ENCODE measurements at places on chromosomes 2 and 18. TPM values are rescaled to one million over a fixed set of nuclear protein-coding genes. Genes with fewer than 3 reads are reported as not detected.

The AP1S3 gene
- 13.3 TPM for total RNA-seq

The NFATC1 gene
- total RNA-seq: not detected

The C1QL2 gene
- 0.03 TPM for total RNA-seq

The SOX11 gene
- not detected for total RNA-seq

DNA sequence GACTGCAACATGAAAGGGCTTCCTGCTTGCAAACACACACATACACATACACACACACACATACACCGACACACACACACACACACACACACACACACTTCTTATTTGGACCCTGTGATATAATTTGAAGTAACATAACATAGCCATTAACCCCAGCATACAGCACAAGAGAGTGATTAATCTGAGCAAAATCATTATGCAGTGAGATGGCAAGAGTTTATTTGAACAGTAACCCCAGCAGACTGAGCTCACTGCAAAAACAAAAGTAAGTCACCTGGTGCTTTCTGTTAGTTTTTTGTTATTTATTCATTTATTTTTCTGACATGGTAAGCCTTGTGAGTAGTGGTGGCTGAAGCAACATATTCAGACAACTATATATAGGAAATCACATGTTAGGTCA is 93.7 kb downstream of the NOL4 start:
- no peak for DNase-seq

GRCh38 chr2:16908656-16909055 is 243.0 kb upstream of the CYRIA start:
- DNase-seq: peak; percentile 54

GRCh38 chr2:239726631-239727181 is 298.4 kb downstream of the NDUFA10 start:
- DNase-seq: no peak

DNA sequence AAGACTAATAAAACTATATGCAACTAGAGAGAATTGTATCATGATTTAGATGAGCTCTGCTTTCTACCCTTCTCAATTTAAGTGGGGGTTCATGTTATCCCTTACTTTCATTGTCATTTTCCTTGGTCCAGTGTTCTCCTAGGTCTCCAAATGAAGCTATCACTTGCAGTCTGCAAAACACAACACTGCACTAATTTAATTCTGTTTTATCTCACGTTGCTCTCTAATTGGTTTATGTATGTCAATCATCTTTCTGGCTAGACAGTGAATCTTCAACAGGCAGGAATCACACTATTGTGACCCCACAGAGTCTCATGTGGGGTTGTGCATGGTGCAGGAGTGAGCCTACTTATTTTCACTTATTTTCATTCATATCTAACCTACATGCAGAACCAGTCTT is 348.3 kb upstream of the SYT4 start:
- no peak for DNase-seq

- DNase-seq: no peak
These were observed 309.2 kb downstream of the AGAP1 start for GRCh38 chr2:235803028-235803427.

- DNase-seq: no peak
These were observed 503.9 kb downstream of the IRS1 start for GRCh38 chr2:226295681-226296080.

DNA sequence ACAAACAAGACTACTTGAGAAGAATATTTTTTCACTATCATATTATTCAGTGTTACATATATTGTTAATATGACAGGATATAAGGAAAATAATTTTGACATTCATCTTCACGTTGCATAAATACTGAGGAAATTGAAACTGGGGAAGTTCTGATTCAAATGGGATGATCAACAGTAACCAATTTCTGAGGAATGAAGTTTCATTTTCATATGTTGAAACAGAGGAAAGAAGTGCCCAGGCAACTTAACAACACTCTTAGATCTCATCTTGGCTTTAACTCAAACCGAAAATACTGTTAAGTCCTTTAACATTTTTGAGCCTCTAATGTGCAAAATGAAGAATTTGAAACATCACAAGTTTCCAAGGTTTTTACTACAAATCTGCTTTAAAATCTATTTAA is 612.2 kb upstream of the VRK2 start:
- DNase-seq: no peak

DNA sequence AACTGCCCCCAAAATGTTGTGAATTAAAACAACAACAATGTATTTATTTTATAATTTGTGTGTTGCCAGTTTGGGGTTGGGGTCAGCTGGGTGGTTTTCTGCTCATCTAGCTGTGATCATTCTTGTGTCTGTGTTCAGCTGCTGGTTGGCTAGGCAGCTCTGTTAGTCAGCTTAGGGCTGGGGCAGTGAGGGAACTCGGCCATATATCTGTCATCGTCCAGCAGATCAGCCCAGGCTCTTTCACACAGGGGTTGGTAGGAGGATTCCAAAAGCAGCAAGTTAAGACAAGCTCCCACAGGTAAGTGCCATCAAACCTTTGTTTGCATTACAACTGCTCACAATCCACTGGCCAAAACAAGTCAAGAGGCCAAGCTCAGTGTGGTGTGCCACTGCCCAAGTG is 121.5 kb downstream of the LPIN1 start:
- no peak for DNase-seq
